Endothelial cell of umbilical vein (primary cell): ENCODE measurements at places on chromosomes 2 and 18. TPM values are rescaled to one million over a fixed set of nuclear protein-coding genes. Genes with fewer than 3 reads are reported as not detected.

Gene C1GALT1C1L
- 0.40 and 0.74 TPM in 2 replicates for total RNA-seq

- DNase-seq, result no peak
Measured at GRCh38 chr18:55795101-55795669, 207.2 kb upstream of the TCF4 start.

- no peak for DNase-seq
Measured at GRCh38 chr2:106866641-106867040, 19.3 kb downstream of the ST6GAL2 start.

GRCh38 chr2:102000813-102001766 is 9.3 kb downstream of the IL1R2 start:
- DNase-seq, result no peak

Gene HSPE1
- total RNA-seq, result 137 and 145 TPM in 2 replicates
